ENCODE measurements at places on chromosomes 16 and 17.
A peak's percentile ranks its signal among the peaks of the same experiment; 100 is the strongest.

GRCh38 chr16:56672761-56673536, 3.3 kb downstream of the MT1H start:
- no peak for DNase-seq

DNA sequence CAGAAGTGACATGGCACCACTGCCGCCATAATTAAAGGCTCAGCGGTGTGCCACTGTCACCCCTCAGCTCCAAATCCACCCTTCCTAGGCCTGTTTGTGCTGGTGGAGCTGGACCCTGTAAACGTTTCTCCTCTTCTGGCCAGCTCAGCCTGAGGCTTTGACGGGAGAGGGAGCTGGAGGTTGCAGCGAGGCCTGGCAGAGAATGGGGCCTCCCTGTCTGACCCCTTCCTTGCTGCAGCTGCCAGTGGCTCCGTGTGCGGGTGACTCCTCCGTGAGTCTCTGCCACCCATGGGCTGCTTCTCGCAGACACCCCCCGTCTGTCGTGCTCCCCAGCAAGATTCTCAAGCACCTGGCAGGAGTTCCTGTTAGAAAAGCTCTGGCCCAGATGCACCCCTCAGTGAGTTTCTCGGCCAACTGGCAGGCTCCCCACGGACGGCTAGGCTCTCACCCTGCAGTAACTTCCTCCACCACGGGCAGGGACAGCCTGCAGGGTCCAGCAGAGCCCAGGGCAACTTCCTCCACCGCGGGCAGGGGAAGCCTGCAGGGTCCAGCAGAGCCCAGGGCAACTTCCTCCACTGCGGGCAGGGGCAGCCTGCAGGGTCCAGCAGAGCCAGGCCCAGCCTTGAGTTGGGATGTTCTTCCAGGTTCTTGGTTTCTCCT, 4.7 kb upstream of the CHMP6 start:
- DNase-seq, result no peak

- DNase-seq, result no peak
Measured at GRCh38 chr16:54355251-54355650, 68.7 kb upstream of the IRX3 start.

DNA sequence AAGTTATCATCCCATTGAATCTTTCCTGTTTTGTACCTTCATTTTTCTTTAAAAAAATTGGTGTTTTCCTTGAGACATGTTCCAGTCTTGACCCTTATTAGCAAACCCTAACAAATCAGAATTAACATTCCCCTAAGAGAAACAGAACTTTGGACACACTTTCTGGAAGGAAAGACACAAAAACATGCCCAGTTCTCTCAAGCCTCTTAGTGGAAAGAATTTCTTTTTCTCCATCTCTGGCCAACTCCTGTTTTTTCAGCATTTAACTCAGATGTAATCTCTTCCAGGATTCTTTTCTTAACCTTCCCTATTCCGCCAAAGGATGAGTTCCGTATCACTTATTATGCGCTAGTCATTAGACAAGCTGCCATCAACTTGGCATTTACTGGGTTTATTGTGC, 23.9 kb upstream of the CDH8 start:
- DNase-seq, result no peak

GRCh38 chr17:12830777-12831247, 41.5 kb downstream of the ARHGAP44 start:
- DNase-seq, result no peak

DNA sequence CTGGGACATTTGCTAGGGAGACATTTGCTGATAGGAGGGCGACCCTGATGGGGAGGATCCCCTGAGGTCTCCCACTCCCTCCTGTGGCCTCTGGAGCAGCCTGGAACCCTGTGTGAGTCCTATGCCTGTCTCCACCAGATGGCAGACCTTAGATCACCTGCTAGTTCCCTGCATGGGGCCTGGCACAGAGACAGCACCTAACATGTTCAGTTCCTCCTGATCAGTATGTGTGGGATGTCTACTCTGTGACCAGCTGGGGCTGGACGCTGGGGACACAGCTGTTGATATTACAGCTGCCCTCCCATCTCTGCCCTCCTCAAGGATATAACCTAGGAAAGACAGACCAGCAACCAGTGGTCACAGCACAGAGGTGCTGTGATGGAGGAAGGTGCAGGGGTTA, 1.1 kb upstream of the ADCY7 start:
- no peak for DNase-seq

GRCh38 chr16:82317411-82318167, 147.6 kb upstream of the MPHOSPH6 start:
- DNase-seq, result no peak

- no peak for DNase-seq
Measured at GRCh38 chr17:27457731-27458523, 1.7 kb downstream of the KSR1 start.

GRCh38 chr17:57578608-57579225, 166.4 kb downstream of the CCDC182 start:
- DNase-seq, result no peak

- DNase-seq, result no peak
Measured at GRCh38 chr16:85750827-85751697, at the start of gene C16orf74. Gene C16orf74 (minus strand): TSS chr16:85751096. CDS start chr16:85735217, 15,879 bp downstream.

- DNase-seq, result no peak
Measured at GRCh38 chr17:11499881-11500280, 98.4 kb upstream of the DNAH9 start.

- peak; percentile 66 for DNase-seq
Measured at GRCh38 chr16:89860747-89861304, 12.6 kb upstream of the TCF25 start.

DNA sequence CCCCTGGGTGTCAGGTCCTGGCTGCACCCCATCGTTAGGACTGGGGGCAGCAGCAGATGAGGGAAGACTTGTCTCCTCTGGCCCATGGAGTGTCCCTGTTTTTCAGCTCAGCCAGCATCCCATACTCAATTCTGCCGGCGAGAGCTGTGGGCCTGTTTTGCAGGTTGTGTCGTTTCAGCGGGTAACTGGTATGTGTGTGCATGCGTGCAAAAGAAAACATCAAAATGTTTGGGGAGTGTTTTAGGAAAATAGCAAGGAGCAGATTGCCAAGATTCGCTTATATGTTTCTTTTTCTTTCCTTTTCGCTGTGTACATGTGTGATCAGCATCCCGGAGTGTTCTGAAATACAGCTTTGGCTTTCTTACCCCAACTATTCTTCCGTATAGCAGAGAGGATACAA, 34.7 kb downstream of the MSI2 start:
- DNase-seq, result no peak

DNA sequence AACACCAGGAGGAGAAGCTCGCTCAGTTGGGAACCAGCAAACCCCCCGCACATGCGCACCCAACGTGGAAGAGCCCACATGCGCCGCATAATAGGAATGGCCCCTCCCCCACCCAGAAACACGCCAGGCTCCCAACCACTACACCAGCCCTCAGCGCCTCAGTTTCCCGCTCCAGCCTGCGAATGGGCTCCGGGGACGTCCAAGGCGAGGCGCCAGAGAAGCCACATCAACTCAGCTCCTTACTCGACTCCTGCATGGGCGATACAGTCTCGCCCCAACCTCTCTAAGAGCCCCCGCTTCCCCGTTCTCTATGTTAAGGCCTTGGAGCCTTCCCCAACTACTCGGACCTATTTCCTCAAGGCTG, 504 bp downstream of the SRSF1 start:
- DNase-seq, result peak; percentile 56

GRCh38 chr17:62017496-62017895, 47.6 kb downstream of the MED13 start:
- no peak for DNase-seq

- no peak for DNase-seq
Measured at GRCh38 chr17:45395569-45396415, 36.9 kb downstream of the ARHGAP27 start.

DNA sequence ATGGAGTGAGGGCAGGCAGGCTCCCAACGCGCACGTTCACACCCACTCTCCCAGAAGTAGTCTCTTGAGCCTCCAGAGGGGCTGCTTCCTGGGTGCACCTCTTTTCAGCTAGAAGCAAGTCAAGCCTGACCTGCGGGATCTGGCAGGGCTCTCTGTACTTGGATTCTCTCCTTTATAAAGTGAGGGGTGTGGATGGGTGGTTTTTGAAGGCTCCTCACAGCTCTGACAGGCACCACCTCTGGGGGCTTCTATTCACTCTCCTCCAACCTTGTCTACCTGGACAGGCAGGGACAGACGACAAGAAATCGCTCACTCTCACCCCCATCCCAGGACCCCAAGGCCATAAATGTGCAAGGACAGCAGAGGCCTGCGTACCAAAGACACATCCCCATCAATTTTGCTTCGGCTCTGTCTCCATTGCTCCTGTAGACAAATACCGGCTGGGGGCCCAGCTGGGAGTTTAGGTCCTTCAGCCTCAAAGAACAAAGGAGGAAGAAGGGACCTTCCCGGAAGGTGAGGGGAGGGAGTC, 814 bp upstream of the DYNLL2 start:
- DNase-seq, result no peak

GRCh38 chr16:14284930-14285512, 213.9 kb downstream of the MRTFB start:
- no peak for DNase-seq

DNA sequence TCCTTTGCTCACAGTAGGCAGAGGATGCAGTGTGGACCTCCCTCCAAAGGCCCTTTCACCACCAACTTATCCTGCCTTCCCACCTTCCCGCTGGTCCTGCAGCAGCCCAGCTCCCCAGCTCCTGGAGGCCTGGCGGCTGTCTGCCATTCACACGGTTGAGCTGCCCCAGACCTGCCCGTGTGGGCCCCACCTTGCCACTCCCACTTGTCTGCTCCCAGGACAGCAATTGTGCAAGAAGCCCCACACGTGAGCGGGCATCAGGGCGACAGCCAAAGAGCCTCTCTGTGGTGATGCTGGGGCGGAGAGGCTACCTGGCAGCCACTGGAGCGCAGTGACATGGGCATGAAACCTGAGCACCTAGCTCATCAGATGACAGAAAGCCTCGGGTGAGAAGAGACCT, 248.6 kb upstream of the MAF start:
- DNase-seq, result no peak

- no peak for DNase-seq
Measured at GRCh38 chr17:67244431-67245072, 444 bp downstream of the HELZ start.

DNA sequence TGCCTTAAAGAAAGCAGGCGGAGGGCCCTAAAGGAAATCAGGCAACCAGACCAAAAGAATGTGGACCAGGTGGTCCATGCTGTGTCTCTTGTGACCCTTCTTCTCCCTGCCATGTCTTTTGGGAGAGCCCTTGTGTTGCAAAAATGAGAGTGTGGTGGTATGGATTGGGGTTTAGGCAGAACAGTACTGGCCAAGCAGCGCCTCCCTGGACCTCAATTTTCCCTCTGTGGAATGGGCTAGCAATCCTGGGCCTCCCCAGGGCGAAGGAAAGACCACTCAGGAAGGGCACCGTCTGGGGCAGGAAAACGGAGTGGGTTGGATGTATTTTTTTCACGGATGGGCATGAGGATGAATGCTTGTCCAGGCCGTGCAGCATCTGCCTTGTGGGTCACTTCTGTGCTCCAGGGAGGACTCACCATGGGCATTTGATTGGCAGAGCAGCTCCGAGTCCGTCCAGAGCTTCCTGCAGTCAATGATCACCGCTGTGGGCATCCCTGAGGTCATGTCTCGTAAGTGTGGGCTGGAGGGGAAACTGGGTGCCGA, 7.6 kb upstream of the NLRC5 start:
- no peak for DNase-seq

DNA sequence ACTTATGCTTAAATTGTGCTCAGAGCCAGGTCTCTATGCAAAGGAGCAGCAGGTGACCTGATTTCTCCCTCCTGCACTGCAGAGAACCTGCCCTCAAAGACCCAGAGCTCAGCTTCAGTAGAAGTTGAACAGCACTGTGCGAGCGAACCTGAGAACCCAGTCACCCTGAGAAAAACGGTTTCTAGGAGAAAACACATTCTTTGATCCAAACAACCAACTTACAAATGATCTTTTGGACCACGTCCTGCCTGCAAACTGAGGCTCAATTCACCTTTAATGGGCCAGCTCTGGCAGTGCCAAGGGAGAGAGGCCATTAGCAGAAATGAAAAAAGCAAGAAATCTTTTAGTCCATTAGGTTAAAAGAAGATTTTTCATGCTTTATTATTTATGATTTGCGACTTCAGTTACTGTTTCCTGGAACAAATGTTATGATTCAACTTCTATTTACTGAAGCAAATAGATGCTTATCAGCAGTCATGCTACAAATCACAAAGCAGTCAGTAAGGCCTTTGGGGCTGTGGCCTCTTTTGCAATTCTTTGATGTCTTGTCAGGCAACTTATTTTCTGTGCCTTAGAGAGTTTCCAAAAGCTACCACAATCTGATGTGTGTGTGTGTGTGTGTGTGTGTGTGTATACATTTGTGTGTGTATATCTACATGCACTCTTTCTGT, 65.7 kb upstream of the LRRC37A3 start:
- peak; percentile 22 for DNase-seq

- DNase-seq, result no peak
Measured at GRCh38 chr16:63745456-63745855, 1376.4 kb downstream of the CDH11 start.

DNA sequence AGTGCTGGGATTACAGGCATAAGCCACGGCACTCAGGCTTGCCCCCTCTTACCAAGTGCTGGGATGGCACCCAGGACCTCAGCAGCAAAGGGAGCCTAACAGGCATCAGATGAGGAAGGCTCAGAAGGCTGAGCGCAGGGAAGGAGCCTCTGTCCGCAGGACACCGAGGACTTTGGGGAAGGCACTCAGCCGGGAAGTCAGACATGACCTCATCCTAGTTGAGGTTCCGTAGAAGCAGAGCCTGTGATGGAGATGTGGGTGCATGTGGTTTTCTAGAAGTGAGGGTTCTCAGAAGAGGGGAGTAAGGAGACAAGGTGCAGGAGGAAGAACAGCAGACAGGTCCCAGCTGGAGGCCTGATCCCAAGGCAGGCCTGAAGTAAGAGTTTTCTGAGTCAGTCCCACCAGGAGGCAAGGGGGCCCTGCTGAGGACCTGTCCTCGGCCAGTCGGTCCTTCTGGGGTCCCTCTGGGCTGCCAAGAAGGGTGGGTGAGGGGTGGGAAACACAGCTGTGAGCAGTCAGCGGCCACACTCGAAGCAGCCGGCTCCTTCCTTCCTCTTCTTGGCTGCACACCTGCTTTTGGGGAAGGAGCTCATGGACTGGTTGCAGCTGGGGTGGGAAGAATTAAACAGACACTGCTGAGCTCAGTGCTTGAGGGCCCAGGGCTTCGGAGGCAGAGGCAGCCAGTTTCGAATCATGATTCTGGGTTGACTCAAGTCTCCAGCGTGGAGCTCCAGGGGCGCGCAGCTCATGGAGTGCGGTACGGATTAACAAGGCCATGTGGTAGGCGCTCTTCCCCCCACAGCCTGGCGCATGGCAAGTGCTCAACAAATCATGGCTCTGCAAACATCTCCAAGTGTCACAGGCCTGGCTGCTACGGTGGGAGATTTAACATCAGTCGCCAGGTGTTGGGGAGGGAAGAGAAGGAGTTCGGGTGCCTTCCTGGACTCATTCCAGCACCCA, 38.9 kb upstream of the SNN start:
- DNase-seq, result no peak

GRCh38 chr17:82948957-82949356, 109.1 kb upstream of the ZNF750 start:
- no peak for DNase-seq

GRCh38 chr17:60535382-60536279, 9.6 kb upstream of the APPBP2 start:
- DNase-seq, result no peak
